NCI-H1930 (cell line): ENCODE measurements at places on chromosomes 1 and 21.

DNA sequence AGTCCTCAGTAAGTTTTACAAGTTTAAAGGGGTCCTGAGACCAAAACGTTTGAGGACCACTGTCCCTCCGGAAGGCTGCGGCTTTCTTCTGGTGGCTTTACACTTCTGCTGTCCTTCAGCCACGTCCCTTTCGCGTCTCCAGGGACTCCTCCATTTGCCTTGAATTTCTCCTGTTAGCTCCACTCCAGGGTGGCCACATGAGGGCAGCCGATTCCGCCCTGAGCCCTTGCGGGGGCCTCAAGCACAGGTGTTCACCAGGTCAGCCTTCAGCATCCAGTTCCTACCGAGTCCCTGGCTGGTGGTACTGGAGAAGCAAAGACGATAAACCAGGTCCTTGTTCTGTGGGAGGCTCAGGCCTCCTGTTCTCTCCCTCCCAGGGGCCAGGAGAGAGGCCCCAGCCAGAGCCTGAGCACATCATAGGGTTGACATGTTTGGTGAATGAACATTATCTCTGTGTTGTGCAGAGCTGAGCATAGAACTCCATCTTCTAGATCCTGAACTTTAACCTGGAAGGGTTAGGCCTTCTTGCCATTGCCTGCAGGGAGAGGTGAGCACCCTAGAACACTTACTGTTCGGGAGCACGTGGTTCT is 27.4 kb upstream of the COQ8A start:
- no peak for DNase-seq

DNA sequence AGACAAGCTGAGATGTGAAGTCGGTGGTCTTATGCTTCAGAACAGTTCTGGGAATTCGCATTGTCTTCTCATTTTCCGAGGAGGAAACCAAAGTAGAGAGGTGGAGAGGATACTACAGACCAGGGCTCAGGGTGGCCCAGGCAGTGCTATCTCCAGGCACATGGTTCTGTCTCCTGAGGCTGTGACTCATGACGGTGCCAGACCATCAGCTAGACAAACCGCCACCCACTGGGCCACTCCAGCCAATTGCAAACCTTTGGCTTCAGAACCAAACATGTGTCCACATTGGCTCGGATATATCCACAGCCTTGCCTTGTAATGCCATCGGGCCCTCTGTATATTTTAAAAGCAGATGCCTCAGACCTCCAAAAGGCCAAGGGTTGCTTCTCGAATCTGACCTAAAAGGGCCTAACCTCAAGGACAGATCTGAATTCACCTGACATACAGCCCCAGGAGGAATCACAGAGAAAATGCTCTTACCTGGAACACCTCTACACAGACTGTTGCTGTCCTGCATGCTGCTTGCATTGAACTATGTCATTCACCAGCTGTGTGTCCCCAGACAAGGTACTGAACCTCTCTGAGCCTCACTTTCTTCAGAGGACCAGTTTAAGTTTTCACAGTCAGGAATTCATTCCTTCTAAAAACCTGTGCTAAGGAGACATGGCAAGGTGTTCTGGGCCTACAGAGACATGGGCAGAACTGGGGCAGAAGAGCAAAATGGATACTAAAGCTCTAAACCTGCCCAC is 224.9 kb upstream of the JUN start:
- DNase-seq: no peak

DNA sequence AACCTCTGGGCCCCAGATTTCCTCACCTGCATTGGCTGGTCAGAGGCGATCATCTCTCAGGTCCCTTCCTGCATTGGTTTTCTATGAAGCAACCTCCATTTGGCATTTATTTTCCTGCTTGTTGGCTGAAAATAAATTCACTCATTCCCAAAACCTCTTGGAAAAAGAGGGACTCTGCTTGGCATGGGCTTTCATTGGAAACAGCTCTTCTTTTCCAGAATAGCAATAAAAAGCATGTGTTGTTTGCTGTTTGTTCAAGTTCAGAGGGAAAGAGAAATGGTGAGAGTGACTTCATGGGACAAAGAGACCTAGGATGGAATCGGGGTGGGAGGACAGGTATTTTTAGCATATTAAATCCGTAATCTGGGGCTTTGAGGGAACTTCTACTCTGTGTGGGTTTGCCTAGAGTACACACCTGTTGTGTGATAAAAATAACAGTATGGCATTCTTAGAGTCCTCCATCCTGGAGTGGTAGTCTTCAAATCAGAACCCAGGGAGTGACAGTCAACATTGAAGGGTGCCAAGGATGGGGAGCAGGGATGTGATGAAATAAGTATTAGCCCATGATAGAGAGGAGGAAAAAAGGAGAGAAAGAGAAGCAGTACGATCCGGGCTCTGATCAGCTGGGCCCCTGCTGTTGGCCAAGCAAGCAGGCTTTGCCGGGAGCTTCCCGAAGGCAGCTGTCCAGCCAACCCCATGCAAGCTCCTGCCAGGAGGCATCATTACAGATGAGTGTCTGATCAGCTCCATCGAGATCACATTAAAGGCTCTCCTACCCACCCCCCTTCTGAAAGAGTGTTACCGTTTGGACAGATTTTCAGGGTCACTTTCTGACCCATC is 131.9 kb upstream of the NFIA start:
- DNase-seq: no peak

DNA sequence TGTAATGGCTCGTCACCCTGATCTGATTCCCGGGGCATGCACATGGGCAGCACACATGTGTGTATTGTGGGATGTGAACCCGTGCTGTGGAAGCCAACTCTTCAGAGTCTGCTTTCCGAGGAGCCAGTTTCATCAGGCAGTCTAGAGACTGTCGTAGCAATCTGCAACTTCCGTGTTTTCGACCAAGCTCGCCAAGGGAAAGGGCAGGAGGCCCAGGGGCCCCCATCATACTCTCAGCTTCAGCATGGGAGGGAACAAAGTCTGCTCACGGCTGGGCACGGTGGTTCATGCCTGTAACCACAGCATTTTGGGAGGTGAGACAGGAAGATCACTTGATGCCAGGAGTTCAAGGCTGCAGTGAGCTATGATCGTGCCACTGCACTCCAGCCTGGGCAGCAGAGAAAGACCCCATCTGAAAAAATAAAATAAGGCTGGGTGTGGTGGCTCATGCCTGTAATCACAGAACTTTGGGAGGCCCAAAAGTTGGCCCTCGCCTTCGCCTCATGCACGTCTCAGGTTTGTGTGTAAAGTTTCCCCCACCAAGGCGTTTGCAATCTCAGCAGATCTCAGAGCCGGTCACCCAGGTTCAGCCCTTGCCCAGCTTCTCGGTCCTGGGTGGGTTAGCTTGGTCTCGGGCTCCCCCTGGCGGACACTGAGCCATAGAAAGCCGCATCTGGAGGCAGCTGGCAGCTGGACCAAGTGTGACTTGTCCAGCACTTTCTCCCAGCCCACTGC is 48.5 kb upstream of the SLC25A33 start:
- peak; percentile 52 for DNase-seq

- DNase-seq: no peak
These were observed 60.4 kb upstream of the TINAGL1 start for GRCh38 chr1:31515936-31516335.

DNA sequence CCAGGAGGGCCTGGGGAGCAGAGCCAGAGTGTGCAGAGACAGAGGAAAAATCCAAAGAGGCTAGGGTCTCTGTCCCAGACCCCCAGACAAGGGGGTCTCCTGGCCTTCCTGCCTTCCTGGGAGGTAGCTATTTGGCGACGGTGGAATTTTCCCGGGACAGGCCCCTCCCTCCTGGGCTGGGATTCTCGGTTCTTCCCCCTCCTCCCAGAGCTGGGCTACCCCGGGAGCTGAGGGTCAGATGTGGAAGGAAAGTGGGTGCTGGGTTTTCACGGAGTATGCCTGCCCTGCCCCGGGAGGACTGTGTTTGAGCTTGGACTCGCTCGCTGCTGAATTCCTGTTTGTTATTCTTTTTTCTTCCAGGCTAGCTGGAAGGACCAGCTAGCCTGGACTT is 759 bp downstream of the AMPD2 start:
- DNase-seq: no peak
